ENCODE measurements at places on chromosomes 5 and 9. TPM values are rescaled to one million over a fixed set of nuclear protein-coding genes. Genes with fewer than 3 reads are reported as not detected.
A peak's percentile ranks its signal among the peaks of the same experiment; 100 is the strongest.

DNA sequence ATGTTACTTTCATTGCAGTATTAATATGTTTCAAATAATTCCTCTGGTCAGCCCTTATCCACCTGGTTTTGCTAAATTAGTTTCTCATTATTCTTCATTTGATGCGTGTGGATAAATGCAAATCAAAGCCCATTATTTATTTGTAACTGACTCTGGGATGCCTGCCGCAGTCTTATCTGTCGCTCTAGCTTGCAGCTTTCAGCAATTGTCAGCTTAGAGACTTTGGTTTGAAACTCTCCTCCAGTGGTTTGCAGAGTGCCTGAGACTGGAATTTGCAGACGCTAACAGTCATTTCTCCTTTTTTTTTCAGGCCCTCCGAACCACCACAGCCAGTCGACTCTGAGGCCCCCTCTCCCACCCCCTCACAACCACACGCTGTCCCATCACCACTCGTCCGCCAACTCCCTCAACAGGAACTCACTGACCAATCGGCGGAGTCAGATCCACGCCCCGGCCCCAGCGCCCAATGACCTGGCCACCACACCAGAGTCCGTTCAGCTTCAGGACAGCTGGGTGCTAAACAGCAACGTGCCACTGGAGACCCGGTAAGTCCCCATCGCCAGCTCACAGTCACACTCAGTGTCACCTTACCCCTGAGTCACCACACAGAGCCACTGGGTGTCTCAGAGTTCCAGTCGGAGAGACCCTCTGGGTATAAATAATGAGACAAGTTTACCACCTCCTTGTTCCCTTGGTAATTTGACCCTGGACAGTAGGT is 339.0 kb upstream of the WWC1 start:
- no peak for DNase-seq

DNA sequence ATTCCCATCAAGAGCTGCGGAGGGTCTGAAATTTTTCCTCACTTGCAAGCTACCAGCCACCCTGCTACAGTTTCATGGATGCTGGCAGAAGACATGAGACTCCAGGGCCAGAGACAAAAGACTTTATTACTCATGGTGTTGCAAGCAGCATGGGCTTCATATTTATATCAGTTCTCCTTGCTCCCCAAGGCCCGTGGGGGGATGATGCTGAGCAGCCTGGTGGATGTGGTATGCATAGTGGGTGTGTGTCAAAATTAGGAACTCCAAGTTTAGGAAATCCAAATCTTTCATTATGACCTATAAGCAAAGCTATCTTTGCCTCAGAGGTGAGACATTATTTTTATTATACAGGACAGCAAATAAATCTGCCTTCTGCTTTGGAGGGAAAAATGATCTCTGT is 105.7 kb upstream of the ALDH1B1 start:
- no peak for DNase-seq

PRDM9 gene
- total RNA-seq = not detected

DNA sequence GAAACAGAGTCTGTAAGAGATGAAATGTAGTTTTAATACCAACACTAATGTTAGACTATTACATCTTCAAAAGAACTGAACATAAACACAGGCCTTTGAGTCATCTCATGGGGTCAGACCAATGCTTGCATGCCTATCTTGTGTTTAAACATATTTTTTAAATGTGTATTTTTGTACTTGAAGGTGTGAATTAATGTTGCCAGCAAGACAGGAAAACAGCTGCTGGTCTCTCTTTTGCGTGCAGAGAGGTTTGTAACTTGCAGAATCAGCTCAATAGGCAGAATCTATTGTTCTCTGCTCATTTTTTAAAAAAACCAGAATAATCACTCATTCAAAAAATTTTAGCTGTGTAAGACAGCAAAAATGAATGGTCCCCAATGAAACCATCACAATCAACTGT is 180.2 kb downstream of the ALDH1A1 start:
- peak; percentile 65 for DNase-seq

DAPK1 gene
- total RNA-seq = 31.1 TPM

GARIN3 gene
- total RNA-seq = not detected

ZMYND19 gene
- total RNA-seq = 31.1 TPM

GFPT2 gene
- total RNA-seq = 14.6 TPM

DNA sequence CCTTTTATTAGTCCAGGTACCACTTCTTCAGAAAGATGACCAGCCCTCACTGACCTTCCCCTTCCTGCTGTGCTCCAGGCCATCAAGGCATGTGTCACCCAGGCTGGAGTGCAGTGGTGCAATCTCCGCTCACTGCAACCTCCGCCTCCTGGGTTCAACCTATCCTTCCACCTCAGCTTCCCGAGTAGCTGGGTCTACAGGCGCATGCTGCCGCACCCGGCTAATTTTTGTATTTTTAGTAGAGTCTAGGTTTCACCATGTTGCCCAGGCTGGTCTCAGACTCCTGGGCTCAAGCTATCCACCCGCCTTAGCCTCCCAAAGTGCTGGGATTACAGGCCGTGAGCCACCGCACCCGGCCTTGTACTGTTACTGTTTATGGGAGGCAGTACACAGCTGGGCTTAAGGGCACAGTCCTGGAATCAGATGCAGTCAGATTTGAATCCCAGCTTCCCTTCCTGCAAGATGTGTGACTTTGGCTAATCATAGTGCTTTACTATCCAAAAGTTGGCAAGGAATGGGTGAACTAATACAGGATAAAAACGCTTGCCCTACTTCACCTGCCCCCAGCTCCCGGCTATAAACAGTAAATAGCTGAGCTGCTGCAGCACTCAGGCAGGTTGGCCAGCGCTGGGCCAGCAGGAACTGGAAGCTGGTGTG is 483 bp upstream of the EIF4EBP3 start:
- no peak for DNase-seq

GRCh38 chr5:140214831-140215230 is 39.8 kb downstream of the CYSTM1 start:
- DNase-seq = peak; percentile 81

DNA sequence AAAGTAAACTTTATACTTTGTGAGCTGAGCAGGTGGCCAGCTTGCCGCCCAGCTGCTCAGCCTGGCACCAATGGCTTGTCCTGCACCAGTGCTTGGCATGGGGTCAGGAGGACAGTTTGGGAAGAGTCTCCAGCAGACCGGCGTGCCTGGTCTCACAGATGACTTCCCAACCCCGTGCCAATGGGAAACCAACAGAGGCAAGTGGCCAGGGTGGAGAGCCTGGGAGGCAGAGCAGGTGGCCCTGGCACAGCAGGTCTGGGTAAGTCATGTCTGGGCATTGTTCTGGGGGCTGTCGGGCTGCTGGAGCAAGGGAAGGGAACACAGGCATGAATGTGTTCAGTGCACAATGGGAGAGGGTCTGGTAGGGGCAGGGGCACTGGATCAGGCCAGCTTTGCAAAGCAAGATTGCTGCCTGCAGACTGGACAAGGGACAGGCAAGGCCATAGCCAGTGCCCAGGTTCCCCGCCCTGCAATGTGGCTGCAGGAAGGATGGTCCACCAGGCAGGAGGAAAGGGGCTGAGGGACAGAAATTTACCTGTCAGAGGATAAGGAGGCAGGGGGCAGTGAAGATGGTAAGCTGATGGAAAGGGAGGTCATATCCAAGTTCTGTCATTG is 76.2 kb upstream of the ALDH1B1 start:
- DNase-seq = no peak

- DNase-seq = peak; percentile 97
Observed at GRCh38 chr9:2559192-2560152, 62.1 kb upstream of the VLDLR start.

DNA sequence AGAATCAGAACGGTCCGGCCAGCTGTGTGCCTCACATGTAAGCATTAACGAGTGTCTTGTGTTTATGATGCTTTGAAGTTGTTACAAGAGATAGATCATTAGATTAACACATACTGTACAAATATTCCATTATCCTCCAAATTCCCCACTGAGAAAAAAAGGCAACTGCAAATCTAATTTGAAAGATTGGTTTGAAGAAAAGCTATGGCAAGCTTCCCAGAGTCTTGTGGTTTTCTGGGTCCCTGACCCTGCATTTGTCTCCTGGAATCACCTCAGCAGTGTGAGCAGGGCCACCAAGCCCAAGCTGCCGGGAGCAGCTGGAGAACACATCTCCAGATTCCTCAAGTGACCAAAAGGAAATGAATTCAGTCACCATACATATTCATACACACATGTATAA is 36.9 kb upstream of the ADAMTS16 start:
- peak; percentile 72 for DNase-seq

DNA sequence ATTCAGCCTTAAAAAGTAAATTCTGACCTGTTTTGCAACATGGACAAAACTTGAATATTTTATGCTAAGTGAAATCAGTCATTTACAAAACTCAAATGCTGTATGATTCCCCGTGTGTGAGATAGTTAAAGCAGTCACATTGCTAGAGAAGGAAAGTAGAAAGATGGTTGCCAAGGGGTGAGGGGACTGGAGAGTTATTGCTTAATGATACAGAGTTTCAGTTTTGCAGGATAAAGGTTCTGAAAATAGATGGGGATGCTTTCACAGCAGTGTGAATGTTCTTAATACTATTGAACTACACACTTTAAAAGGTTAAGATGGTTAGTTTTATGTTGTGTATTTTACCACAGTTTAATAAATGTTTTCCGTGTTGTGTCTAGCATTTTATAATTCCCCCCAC is 51.2 kb downstream of the SGCD start:
- DNase-seq = no peak
